Fibroblast of skin of right quadriceps (primary cell): ENCODE measurements at places on chromosomes 2 and 18.

GRCh38 chr2:40213071-40213470, 238.8 kb downstream of the SLC8A1 start:
- DNase-seq: peak; percentile 64

GRCh38 chr2:105239924-105240323, 1.6 kb upstream of the GPR45 start:
- DNase-seq: peak; percentile 92

DNA sequence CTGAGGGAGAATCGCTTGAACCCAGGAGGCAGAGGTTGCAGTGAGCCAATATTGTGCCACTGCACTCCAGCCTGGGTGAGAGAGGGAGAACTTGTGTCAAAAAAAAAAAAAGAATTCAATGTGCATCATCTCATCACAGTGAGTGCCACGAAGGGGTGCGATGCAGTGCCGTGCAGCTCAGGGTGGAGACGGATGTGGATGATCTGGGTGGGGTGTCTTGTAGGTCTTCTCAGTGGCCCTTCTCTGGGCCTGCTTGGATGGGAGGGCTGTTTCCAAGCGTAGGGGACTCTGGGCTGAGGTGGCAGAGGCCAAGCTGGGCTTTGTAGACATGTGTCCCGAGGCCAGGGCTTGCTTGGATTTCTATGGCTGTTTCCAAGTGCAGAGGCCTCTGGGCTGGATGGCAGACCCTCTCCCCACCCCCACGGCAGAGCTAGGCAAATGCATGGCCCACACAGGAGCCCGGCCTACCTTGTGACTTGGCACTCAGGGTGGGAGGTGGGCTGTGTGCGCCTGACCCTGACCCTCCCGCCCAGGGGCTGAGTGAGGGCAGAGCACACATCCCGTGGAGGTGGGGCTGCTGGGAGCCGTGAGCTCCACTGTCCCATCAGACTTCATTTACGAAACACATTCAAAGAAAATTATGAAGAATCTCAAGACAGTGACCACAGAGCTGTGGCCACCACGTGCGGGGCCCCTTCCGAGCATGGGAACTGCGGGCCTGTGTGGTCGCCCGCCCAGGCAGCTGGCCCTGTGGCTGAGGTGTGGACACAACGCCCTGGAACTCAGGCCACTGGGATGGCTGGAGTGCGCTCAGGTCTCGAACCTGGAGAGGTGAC, 76.4 kb downstream of the ASB1 start:
- no peak for DNase-seq

DNA sequence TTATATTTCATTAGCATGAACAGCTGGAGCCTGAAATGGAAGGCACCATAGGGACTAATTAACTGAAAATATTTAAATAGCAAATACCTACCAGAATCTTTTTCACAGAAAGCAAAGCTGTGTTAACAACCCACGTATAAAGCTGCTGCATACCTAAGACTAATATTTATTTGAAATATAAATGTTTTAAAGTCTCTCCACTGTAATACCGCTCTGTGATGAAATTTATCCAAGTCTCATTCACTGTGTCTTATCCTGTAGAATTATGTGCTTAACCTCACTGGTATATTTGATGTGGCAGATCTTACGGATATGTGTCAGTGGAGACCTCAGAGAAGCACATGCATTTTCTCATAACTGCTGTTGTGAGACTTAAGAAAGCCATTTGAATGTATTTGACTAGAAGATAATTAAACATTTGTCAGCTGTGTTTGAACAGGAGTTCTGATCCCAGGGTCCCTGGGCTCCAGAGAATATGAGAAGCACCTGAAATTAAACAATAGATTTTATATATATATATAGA, 373.3 kb downstream of the ZNF804A start:
- DNase-seq: no peak

- DNase-seq: no peak
Measured at GRCh38 chr2:209653134-209653533, 118.5 kb upstream of the UNC80 start.

DNA sequence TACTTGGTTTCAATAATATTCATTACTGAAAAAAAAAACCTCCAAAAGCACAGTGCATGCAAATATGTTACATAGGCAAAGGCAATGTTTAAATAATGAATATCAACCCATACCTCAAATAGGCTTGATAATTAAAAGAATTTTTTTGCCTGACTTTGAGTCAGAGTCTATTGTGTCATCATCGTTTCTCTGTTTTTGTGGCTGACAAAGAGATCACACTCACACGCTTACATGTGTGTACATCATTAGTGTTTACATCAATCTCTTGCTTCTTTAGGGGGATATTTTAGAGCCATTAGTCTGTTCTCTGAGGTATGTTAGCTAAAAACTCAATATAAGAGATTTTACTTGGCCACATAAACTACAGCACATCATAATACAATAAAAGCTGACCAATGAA, 150.3 kb upstream of the MMADHC start:
- peak; percentile 45 for DNase-seq

- peak; percentile 36 for DNase-seq
Measured at GRCh38 chr2:67516362-67516761, 119.2 kb downstream of the ETAA1 start.

DNA sequence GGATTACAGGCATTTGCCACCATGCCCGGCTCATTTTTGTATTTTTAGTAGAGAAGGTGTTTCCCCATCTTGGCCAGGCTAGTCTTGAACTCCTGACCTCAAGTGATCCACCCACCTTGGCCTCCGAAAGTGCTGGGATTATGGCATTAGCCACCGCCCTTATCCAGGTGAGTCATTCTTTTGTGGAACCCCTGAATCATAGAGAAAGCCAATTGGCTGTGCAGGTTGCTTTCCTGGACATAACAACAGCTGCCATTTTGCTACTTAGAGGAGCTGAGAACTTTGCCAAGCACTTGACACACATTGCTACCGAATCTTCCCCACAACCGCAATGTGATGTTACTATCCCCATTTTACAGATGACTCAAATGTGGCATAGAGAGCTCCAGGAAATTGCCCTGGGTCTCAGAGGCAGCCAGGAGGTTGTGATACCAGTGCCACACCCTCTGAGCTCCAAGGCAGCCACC, 36.0 kb downstream of the SETBP1 start:
- DNase-seq: no peak

DNA sequence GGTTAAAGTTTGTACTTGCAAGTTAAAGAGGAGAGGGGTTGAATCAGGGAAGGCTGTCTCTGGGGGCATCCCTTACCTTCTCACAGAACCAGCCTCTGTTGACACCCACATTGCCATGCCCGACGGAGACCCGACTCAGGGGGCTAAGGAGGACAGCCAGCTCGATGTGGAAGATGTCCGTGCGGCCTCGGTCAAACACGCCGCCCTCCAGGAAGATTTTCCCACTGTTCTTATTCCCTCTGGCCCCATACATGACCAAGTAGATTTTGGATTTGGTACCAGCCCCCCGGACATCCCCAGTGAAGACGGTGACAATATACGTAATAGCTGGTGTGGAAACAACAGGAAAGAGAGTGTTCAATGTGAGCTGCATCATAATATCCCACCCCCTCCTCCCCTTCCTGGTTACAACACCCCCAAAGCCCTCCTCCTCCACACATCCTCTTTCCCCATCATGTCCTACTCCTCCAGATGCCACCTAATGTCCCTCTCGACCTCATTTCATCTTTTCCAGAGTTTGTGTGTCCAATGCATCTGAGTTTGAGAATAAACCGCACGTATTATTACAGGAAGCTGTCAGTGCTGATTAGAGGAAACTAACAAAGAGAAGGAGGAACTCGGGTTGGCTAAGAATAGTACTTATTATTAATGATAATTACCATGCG, 55.7 kb downstream of the LOXHD1 start:
- no peak for DNase-seq
